ENCODE measurements at places on chromosomes 1 and 21.
A peak's percentile ranks its signal among the peaks of the same experiment; 100 is the strongest.

- DNase-seq: no peak
Observed at GRCh38 chr1:197715806-197716205, 59.5 kb downstream of the DENND1B start.

- peak; percentile 73 for DNase-seq
Observed at GRCh38 chr1:168466092-168466713, 77.6 kb downstream of the XCL2 start.

GRCh38 chr1:56416495-56416894 is 162.9 kb downstream of the PLPP3 start:
- DNase-seq: no peak

- no peak for DNase-seq
Observed at GRCh38 chr1:208709981-208710380, 465.8 kb upstream of the PLXNA2 start.

- no peak for DNase-seq
Observed at GRCh38 chr1:174982971-174983689, 16.6 kb upstream of the CACYBP start.

Measured in femur (tissue), 1 donor.